Gastrocnemius medialis (tissue), 4 donors: ENCODE measurements at places on chromosomes 1 and 21.

- DNase-seq: no peak
These were observed 5.8 kb downstream of the PCNX2 start for GRCh38 chr1:233289676-233290075.

GRCh38 chr21:34887725-34888568 lies 161.2 kb downstream of the RUNX1 start:
- DNase-seq: peak; percentile 90

DNA sequence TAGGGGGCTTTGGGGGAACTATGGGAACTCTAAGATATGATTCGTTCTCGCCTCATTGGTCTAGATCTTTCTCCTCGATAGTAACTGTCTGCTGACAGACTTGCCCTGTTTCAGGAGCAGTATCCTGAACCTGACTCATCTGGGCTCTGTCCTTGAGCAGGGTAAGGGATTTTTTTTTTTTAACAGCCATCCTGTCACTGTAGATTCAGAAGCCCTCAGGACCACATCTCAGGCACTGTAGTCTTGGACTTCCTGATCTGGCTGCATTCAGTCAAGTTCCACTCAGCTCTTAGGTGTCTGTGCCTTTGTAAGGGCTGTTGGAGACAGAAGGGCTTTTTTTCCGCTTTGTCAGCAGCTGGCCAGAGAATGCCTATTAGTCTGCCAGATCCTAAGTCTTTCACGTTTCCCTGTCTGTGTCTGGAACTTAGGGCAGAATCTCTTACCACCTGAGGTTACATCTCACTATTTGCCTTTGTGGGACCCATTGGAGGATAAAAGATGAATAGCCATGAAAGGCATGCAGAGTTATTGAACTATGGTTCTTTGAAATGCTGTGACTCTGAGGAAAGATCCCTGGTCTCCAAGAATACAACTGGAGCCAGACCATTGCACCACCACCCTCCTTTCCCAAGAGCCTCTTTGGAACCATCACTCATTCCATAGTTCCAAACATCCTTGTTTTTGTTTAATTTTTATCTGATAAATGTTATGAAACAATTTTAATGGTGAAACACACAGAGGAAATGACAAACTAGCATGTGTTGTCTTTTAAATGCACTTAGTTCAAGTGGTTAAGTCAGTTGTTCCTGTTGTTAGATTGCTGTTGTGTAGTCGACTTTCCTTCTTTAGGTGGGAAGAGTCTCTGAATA lies 49.7 kb upstream of the MACF1 start:
- no peak for DNase-seq

GRCh38 chr1:104387716-104388508 lies 638.2 kb downstream of the AMY1C start:
- DNase-seq: no peak

- no peak for DNase-seq
These were observed 20.2 kb downstream of the COL18A1 start for GRCh38 chr21:45424854-45425795.

DNA sequence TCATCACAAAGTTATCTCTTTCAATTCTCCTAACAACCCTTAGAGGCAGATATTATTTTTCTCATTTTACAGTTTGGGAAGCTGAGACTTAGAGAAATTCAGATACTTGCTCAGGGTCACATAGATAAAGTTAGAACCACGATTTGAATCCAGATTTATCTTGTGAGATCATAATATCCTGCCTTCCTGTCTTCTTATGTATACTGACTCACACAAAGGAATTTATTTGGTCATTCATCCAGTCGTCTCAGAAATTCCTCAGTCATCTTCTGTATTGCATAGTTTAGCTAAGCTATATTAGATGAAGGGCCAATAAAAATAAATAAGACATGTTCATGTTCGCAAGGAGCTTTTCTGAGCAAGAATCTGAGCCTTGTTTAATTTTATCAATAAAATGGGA lies 35.8 kb upstream of the RUNX1 start:
- no peak for DNase-seq

GRCh38 chr1:210684466-210685294 lies 356.0 kb downstream of the HHAT start:
- no peak for DNase-seq
